ENCODE measurements at places on chromosomes 3 and 15.

- peak; percentile 88 for DNase-seq
Measured at GRCh38 chr15:89068325-89068784, 19.9 kb upstream of the ABHD2 start.

- no peak for DNase-seq
Measured at GRCh38 chr3:178971614-178972013, 100.0 kb downstream of the ZMAT3 start.

DNA sequence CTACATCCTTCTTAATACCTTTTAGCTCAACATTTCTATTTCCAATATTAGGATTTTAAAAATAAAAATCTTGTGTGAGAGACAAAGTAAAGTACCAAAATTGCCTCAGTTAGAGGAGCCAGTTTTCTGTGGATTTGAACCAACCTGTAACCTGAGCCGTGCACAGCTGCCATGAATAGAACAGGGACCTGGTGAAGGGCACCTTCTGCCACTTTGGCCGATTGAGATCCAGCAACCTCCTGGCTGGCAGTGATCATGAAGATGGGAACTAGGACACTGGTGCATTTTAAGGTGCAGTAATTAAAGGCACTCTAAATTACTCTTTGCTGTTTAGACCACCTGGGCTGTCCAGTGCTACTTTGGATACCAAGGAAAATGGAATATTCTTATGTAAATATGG, 34.3 kb upstream of the TRAK1 start:
- DNase-seq: no peak

DNA sequence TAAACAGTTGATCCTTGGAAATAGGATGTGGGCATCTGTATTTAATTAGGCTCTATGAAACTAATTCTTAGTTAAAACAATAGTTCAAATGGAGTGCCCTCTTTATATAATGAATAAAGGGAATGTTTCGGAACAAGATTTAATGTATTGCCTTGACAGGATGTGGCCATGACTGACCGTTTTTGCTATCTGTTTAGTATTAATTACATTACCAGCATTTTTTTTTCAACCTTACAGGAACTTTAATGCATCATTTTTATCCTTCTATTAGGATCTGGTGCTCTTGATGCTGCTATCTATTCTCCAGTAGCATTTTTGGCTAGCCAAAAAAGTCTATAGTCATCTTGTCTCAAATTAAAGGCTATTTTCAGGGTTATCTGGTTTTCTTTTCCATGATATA, 340.9 kb downstream of the GRM7 start:
- no peak for DNase-seq

GRCh38 chr3:190747571-190747970, 114.9 kb downstream of the GMNC start:
- no peak for DNase-seq

GRCh38 chr3:23776352-23776891, 29.3 kb upstream of the UBE2E1 start:
- DNase-seq: no peak

DNA sequence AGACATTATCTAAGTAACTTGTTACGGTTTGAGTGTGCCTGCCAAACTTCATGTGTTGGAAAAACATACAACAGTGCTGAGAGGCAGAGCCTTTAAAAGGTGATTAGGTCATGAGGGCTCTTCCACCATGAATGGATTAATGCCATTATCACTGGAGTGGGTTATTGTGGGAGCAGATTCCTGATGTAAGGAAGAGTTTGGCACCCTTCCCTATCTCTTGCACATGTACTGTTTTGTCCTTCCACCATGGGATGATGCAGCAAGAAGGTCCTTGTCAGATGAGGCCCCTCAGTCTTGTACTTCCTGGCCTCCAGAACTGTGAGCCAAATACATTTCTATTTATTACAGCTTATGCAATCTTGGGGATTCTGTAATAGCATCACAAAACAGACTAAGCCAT, 413.9 kb downstream of the EPHA3 start:
- no peak for DNase-seq

DNA sequence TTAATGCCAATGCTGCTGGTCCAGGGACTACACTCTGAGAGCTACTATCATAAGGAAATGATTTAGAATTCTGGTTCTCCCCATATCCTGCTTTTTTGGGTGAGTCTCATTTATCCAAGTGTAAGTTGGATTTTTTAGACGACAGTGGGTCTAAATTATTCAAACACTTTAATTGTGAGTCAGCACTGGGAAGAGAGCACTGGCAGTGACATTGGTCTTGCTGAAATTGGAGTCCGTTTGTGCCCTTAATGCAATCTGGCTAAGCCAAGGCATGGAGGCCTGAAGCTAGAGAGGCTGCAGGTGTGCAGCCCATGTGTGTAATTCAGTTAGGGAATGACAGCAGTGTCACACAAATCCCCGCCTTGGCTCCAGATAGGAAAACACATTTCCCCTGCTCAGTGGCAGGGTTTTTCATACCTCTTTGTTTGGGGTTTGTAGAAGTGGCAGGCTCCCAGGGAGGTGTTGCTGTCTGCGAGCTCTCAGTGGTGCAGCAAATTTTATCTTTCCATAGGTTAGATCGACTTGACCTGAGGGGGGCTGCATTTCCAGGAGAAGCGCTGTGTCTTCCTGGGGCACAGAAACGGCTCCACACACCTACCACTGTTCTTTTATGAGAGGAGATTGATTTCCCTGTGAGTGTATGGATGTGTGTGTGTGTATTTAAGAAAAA, 197.7 kb downstream of the CD47 start:
- DNase-seq: no peak

DNA sequence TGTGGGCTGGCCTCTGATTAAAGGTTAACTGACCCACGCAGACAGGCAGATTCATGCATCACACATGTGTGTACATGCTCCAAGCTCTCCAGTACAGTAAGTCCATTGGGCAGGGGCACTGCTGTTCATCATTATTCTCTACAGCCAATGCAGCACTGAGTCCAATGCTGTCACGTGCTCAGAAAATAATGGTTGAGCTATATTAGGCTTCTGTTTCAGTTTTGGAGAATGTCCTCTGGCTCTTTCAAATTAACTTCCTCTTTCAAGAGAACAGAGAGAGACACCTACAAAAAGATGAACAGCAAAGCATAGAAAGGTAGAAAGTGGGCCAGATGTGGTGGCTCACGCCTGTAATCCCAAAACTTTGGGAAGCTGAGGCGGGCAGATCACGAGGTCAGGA, 202.6 kb downstream of the MEX3B start:
- no peak for DNase-seq

DNA sequence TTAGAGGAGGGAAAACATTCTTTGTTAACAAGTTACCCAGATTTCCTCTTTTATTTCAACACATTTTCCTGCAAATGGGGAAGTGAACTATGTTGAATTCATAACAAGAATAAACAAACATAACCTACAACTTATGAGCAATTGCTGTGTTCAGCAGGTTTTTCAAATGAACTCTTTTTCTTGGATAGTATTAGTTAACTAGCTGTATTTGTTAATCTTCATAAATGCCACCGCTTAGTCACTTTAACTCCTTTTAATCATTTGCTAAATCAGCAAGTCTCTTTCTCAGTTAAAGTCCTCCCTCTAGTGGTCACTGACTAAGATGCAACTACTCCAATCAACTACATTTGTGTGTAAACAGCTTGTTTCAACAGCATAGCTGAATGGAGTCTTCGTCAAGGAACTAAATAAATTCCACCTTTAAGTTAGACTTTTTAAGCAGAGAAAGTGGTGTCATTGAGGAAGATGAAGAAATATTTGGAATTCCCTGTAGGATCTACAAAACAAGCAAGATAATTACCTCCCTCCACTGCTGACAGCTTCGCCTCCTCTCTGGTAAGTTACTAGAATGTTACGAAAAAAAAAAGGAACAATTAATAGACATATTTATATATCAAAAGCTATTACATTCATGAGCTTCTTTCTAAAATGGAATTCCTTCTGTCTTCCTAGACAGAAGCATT, 1122.0 kb downstream of the ROBO1 start:
- peak; percentile 49 for DNase-seq

DNA sequence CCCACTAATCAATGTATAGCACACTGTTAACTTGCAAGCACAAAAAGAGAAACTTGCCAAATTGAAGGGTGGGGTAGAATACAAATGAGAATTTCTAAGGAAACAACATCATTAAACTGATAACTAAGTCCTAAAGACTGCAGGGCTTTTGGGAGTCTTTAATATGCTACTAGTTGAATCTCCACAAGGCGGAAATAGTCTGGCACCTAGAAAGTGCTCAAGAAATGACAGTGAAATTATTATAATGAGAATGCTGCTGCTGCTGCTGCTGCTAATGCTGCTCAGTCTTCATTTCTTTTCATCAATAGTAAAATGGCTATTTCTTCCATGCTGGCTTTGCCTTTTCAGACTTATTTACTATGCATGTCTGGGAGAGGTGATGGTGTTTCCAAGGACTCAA, 91.8 kb downstream of the BTD start:
- DNase-seq: no peak

GRCh38 chr15:92159906-92160841, 233.5 kb upstream of the ST8SIA2 start:
- no peak for DNase-seq

GRCh38 chr15:91444656-91445055, 344.6 kb downstream of the SV2B start:
- no peak for DNase-seq

GRCh38 chr15:63079947-63080626, 37.5 kb downstream of the TPM1 start:
- DNase-seq: no peak

- no peak for DNase-seq
Measured at GRCh38 chr3:37072892-37073291, 79.6 kb downstream of the MLH1 start.

DNA sequence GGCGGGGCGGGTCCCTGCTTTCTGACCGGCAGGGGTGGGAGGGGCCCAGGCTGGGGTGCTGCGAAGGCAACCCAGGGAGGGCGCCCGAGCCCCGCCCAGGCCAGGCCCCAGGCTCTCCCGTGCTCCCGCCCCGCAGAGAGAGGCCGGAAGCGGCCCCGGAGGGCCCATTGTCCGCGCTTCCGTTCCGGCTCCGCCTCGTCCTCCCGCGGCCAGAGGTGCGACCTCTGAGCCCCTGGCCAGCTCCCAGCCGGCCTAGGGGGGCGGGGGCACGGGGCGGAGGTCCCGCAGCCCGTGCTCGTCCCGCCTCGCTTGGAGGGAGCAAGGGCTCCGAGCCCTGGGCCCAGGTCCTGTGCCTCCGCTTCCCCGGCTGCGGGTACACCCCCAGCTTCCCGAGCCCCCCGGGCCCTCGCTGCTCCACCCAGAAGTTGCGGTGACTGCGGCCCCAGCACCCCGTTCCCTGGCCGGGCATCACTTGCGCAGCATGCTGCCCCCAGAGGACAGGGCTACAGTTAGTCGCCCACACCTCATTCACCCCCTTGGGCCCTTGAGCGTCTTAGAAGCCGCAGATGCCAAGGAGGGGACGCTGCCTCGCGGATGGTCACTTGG, 20.4 kb upstream of the PLXND1 start:
- peak; percentile 81 for DNase-seq

DNA sequence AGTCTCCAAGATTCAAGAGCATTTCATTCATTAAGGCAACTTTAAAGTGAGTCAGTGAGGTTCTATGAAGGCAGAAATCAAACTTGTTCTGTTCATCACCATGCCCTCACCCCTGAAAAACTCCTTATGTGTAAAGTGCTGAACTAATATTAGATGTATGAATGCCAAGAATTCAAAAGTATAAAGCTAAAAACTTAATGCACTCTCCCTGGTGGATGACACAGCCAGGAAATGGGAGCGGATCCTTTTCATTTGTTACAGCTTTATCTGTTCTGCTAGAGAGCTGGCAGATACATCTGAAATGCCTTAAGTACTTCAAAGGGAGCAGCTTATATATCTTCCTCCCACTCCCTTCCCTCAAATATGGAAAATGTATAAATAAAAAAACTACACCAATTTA, 8.2 kb downstream of the TXNRD3 start:
- no peak for DNase-seq

GRCh38 chr3:43760938-43761337, 70.2 kb downstream of the ABHD5 start:
- DNase-seq: no peak

- no peak for DNase-seq
Measured at GRCh38 chr3:52232279-52233107, 6.5 kb downstream of the TWF2 start.

- DNase-seq: no peak
Measured at GRCh38 chr3:126113733-126114442, 30.0 kb upstream of the SLC41A3 start.

DNA sequence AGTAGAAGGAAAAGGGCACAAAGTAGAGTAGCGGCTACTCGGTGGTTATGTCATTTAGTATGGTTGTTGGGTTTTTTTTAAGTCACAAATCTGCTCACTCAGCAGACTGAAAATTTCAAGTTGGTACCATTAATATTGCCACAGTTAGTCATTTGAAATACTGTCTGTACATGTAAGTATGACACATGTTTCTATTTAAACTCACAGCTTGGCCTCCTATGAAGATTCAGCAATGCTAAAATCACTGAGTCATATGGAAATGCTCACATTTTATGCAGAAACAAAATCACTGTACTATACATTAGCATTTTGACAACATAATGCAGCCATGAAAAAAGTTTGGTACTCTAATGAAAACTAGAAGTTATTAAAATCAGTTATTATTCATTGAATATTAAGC, 571.9 kb downstream of the TAFA4 start:
- no peak for DNase-seq

- DNase-seq: no peak
Measured at GRCh38 chr3:72145506-72146380, 360.8 kb upstream of the PROK2 start.

DNA sequence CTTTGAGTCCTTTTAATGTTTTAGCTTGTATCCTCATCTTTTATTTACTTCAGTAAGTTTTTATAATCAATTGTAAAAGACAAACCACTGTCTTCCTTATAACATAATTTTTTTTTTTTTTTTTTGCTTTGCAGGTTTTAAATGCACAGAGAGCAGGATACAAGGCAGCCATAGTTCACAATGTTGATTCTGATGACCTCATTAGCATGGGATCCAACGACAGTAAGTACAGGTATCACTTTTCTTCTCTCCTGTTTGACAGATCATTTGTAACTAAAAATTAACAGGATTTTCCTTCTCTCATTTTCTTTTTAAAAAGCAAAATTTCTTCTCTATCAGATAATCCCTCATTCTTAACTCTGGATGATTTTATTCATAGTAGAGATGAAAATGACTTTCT, 75.4 kb downstream of the PFN2 start:
- DNase-seq: no peak

DNA sequence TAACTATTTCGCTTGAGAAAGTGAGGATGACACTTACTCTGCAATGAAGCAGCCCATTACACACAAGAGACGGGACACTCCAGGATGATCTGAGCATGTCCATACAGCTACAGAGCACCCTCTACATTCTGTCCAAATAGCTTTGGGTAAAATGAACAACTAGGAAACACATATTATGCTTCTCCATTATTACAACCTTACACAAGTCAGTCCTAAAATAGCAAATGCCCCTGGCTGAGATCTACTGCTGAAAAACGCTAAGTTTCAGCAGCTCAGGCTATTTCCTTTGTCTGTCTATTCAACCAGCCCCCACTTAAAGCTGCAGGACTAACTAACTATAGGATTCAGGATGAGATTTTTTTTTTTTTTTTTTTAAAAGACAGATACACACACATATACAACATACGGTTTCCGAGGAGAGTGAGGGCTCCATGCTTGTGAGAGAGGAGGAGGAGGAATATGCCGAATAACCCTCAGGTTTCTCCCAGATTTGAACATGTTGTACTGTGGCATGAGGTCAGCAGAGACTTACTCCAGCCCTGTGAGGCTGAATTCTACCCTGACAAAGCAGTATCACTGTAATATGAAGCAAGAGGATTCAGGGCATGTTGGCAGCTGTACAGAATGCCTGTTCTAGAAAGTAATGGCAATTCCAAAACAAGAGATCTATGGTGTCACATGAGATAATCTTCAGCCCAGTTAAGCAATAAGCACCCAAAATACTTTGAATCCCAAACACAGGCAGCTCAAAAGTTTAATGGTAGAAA, 117.3 kb upstream of the PLXND1 start:
- DNase-seq: no peak

GRCh38 chr15:69265347-69265955, 33.3 kb upstream of the PAQR5 start:
- DNase-seq: peak; percentile 18

All from activated CD4-positive, alpha-beta T cell treated with anti-CD3 and anti-CD28 coated beads, Interleukin-2, amount 50 U/mL, for 16 hours (primary cell).